NCI-H2107 (cell line): ENCODE measurements at places on chromosomes 4 and X.

DNA sequence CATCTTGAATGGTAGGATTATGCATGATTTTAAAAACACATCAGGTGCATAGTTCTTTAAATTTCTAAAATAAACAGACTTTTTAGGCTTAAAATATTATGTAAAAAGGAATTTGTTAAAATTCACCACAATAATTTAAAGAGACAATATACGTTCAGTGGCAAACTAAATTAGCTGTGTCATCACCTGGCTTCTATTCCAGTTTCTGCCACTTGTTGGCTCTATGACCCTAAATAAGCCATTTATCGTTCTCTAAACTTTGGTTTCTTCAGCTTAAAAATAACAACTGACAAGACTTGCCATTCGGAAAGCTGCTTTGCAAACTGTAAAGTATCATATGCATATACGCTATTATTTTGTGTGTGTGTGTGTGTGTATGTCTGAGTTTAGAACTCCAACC lies 141.3 kb downstream of the MGST2 start:
- DNase-seq, result no peak

DNA sequence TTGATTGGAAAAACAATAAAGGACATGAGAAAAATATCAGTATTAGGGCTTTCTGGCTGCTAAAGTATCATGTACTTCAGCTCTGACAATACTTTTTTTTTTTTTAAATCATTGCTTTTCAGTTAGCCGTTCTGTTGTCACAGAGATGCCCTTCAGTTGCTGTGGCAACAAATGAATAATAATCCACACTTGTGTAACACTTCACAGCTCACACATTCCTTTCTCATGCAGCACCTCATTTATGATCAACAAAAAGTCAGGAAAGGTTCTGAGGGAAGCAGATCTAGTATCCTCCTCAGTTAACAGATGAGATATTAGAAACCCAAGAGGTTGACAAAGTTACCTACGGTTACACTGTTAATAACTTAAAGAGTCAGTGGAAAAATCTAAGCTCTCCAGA lies 444.2 kb upstream of the SLIT2 start:
- DNase-seq, result no peak

GRCh38 chrX:134365904-134366303 lies 94.1 kb upstream of the HPRT1 start:
- no peak for DNase-seq

GRCh38 chrX:17822351-17822750 lies 38.7 kb downstream of the RAI2 start:
- no peak for DNase-seq

GRCh38 chr4:168028970-168029597 lies 63.3 kb upstream of the ANXA10 start:
- no peak for DNase-seq

DNA sequence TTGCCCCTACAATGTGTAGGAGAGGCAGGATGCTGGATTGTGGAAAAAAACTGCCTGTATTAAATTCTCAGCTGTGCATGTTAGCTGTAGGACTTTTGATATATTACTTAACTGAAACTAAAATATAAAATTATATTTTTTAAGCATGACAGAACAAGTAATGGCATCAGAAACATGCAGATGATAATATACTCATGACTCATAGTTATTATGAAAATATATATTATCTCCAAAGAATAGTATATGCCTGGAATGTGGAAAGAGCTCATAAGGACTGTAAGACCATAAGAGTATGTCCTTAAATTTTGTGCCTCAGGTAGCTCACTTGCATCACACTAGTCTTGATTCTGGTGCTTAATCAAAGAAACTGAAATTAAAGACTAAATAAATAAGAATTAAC lies 1100.6 kb downstream of the TECRL start:
- DNase-seq, result no peak

- no peak for DNase-seq
Observed at GRCh38 chrX:2266445-2267349, 234.1 kb downstream of the DHRSX start.

DNA sequence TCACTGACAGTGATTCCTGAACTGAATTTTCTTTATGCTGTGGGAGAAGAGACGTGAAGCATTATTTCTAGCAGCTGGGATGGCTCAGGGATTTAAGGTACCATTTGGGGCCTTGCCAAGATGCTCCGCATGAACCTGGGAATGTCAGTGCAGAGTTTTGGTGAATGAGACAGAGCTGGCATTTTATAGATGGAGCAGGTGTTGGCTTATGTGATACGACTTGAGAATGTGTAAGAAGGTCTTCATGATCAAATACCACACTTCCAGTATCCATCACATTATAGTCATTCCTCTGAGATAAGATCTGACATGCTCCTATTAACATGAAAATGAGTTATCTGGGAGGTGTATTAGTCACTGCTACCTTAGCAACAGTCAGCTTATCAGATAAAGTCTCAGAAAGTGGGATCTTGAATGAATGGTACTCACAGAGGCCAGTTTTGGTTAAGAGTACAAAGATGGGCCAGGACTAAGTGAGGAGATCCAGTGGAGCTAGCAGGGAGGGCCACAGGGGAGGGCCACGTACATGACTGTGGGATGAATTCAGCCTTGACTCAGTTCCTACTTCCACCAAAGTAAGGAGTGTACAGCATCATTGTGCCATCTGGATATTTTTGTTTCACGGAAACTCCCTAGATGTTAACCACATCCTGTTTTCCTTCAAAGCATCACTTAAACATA lies 116.7 kb downstream of the SPCS3 start:
- DNase-seq, result no peak

DNA sequence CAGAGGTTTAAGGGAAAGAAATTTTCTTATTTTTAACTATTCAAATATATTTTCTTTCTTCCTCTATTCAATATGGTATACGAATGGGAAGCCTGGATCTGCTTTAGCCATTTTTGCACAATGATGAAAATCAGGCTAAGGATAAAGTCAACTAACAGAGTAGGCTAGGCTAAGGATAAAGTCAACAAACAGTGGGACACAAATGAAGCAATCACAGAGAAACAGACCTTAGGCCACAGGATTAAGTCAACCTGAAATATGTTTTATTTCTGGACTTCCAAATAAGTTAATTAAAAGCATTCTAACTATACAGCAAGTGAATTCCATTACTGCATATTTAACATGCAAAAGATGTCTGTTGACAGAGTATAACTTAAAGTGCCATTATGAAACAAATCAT lies 17.0 kb downstream of the DYNLT3 start:
- no peak for DNase-seq

DNA sequence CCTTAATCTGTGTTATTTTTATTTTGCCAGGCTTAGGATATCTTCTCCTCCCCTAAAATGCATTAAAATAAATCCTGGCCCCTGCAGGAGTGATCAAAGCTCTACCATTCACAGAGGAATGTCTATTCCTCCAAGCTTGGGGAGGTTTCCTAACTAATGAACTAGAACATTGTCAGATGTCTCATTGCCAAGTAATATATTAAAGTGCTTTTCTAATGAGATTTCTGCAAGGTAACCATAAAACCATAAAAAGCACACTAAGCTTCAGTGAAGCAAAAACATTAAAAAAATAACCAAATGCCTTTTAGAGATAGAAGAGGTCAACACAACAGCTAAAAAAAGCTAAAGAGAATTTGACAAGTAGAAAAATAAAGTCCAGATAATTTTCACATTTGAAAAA lies 34.8 kb downstream of the IGFBP7 start:
- no peak for DNase-seq

- no peak for DNase-seq
Observed at GRCh38 chrX:7108030-7108429, 39.5 kb upstream of the STS start.

- no peak for DNase-seq
Observed at GRCh38 chr4:57631147-57631546, 521.0 kb upstream of the IGFBP7 start.

DNA sequence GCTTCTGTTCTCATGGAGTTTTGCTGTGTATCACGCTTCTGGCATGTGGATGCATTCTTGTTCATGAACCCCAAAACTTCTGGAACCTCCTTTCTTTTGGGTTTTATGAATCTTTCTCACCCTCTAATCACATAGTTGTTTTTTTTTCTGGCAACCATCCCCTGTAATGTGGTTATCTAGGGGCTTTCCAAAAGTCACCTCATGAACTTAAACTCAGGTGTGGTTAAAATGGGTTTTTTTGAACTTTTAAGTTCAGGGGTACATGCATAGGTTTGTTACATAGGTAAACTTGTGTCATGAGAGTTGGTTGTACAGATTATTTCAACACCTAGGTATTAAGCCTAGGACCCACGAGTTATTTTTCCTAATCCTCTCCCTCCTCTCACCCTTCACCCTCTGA lies 1099.4 kb upstream of the SLIT2 start:
- DNase-seq, result no peak

- DNase-seq, result no peak
Observed at GRCh38 chr4:7288751-7289523, 96.6 kb downstream of the SORCS2 start.

DNA sequence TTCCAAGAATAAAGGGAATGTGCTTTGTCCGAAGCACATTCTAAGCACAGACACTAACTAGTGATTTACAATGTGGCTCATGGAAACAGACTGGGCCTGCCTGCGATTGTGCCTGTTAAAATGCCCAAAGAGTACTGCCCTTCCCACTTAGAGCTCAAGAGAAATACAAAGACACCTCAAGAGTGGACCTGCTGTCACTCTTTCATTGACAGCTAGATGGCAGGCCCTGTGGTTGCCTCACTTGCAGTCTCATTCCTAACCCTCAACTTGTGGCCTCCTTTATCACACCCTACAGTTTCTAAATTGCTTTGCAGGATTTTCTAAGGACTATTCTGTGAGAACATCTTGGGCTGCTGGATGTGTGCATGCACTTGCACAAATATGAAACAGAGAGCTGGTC lies 331.0 kb upstream of the EMCN start:
- no peak for DNase-seq

DNA sequence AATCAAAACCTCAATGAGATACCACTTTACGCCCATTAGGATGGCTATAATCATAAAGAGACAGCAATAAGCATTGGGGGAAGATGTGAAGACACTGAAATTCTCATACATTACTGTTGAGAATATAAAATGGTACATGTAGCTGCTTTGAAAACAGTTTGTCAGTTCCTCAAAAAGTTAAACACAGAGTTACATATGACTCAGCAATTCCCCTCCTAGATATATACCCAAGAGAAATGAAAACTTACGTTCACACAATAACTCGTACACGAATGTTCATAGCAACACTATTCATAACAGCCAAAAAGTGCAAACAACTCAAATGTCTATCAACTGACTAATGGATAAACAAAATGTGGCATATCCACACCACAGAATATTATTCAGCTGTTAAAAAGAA lies 36.6 kb downstream of the PHF8 start:
- DNase-seq, result no peak

DNA sequence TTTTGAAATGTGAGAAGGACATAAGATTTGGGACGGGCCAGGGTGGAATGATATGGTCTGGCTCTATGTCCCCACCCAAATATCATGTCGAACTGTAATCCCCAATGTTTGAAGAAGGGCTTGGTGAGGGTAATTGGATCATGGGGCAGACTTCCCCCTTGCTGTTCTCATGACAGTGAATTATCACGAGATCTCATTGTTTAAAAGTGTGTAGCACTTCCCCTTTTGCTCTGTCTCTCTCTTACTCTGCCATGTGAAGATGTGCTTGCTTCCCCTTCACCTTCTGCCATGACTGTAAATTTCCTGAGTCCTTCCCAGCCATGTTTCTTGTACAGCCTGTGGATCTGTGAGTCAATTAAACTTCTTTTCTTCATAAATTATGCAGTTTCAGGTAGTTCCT lies 17.5 kb downstream of the MTMR8 start:
- no peak for DNase-seq

GRCh38 chrX:14235004-14235403 lies 205.3 kb upstream of the GEMIN8 start:
- no peak for DNase-seq

DNA sequence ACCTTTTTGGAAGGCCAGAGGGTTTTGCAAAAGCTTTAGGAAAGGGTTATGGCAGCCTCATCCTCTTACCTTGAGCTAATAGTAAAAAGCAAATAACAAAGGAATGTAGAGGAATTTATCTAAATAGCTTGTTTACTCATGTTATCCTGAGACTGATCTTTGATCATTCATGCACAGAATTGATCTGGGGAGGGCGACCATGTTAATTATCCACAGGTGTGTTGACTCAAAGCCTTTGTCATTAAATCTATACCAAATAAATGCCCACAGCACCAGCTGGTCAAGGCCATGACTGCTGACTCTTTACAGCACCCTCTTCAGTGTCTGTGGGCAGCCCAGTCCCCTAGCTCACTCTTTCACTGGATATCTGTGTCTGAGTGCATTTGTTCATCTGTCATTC lies 22.8 kb upstream of the DCLK2 start:
- no peak for DNase-seq

DNA sequence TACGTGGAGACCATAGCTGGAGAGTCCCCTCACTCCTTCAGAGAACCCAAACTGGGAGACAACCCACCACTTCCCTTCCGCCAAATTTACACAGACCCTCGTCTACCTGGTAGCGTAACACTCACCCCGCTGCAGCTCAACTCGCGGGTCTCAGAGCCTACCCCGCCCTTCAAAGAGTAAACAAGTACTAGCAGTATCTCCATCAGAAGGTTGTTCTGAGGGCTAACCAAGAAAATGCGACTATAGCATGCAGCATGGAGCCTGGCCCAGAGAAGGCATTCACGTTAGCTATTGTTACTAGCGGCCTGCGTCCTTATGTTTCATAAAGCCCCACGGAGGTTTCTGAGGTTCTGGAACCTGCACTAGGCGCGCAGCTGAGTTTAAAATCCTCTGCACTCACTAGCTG lies 531 bp upstream of the MANBA start:
- DNase-seq, result no peak

DNA sequence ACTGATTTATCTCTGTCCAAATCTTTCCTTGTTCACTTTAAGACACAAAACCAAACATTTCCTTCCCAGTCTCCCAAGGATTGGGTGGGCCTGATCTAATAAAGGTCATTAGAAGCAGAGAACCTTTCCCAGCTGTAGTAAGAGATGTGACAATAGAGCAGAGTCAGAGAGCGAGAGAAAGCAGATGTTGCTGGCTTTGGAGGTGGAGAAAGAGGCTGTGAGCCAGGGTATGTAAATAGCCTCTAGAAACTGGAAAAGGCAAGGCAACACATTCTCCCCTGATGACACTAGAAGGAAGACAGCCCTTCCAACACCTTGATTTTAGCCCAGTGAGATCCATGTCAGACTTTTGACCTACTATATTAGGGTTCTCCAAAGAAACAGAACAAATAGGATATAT lies 337.5 kb upstream of the CASK start:
- no peak for DNase-seq

DNA sequence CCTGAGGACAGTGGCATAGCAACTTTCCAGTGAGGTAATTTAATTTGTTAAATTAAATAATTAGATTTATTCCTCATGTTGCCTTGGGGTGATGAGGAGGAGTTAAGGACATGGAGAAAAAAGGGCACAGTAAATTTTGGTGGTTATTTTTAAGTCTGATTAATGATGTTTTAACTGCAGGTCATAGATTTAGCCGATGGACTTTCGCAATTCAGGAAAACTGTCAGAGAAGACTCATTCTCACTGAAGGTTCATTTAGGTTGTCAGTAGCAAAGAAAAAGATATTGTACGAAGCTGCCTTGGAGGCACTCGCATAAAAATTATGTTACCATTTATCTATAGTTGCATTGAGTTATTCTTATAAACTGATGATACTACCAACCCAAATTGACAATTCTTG lies 164.2 kb upstream of the PITX2 start:
- DNase-seq, result no peak
